Skin of body (tissue), 3 donors: ENCODE measurements at places on chromosomes 12 and 14. TPM values are rescaled to one million over a fixed set of nuclear protein-coding genes. Genes with fewer than 3 reads are reported as not detected.

DNA sequence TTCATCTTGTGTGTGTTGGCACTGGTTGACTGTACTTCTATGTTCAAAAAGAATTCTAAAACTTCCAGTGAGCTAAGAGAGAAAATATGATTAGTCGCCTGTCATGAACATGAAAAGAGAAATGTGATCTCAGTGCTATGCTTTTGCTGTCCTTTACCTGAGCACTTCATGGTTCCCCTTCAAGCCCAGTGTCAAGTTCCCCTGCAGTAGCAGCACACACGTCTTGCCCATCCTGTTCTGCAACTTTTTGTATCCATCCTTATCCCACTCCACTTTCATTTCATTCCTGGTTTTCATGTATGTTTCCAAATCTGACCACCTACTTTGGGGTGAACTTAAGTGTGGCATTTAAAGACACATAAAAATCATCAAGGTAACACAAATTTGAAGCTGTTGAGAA, 848.0 kb upstream of the USP15 start:
- DNase-seq, result no peak

The CIROP gene
- total RNA-seq, result not detected

GRCh38 chr12:120965534-120966091, 12.7 kb upstream of the HNF1A start:
- no peak for DNase-seq

The COPS7A gene
- total RNA-seq, result 24.4 TPM

DNA sequence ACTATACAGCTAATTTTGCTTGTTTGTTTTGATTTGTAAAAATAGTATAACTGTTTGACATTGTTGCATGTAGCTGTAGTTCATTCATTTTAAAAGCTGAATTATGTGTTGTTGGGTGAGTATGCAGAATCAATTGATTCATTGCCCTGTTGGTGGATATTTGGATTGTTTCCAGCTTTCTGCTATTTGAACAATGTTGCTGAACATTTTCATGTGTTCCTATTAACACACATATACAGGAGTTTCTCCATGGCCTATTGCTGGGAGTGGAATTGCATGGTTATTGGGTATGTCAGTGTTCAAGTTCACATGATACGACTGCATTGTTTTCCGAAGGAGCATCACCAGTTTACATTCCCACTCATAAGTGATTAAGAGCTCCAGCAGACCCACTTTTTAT, 75.3 kb downstream of the SRGAP1 start:
- DNase-seq, result no peak

GRCh38 chr14:50312734-50313054, 570 bp downstream of the DMAC2L start:
- no peak for DNase-seq

DNA sequence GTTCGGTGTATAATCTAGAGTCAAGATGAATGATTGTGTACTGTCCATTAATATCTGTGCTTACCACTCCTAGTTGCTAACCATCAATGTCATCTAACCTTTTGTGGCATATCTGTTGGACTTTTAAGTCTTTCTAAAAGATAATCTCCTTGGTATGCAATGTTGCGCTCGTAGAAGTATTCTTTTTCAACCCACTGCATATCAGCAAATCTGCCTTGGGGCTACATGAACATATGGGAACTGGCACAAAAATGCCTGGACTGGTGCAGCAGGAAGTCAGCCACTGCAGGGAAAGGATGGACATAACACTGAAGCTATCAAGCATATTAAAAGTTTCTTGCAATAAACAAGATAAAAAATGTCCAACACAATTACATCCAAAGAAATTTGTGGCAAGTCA, 124.3 kb upstream of the SLC38A4 start:
- DNase-seq, result no peak

- no peak for DNase-seq
Observed at GRCh38 chr12:86837246-86837645, 581.1 kb upstream of the MGAT4C start.

DNA sequence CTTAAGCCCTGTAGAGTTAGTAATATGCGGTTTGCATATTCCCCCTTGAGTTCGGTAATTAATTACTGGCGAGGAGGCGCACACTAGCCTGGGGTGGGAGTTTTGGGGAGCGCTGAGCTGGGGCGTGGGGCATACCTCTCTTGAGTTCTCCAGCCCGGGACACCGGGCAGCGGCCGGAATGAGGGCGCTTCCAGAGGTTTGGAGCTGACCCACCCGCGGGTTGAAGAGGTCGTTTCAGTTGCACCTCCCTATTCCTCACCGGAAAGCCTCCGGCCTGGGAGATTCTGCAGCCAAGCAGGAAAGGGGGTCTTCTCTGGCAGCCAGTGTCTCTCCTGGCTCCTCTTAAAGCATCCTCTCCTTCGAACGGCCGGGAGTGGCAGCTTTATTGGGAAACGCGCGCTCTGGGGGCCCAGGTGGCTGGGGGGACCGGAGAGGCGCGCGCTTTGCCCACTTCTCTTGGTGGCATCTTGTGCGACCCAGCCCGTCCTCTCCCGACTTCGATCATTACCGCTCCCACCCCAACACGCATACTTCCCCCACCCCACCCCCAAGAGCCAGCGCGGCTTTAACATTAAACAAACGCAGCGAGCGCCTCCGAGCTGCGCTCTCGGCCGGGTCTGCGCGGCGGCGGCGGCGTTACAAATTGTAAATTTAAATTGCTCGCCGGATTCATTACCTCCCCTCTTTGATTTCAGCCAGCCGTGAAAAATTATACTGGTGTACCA, 3.9 kb upstream of the LHX5 start:
- no peak for DNase-seq

The STYK1 gene
- 0.39 TPM for total RNA-seq

DNA sequence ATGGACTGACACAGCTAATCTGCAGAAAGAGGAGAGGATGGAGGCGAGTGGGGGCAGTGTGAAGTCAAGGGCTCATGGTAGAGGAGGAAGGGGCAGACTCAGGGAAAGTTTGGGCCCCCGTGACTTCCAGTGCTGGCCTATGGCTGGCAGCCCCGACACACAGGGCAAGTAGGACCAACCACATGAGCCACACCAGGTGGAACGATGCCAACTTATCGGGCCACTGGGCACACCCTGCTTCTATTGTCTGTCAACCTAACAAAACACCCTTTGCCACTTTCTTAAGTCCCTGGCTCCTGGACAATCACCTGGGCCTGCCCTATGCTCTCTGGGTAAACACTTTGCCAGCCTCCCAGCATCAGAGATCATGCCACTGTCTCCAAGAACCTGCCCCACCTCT, 65.2 kb upstream of the PSMC1 start:
- DNase-seq, result no peak

DNA sequence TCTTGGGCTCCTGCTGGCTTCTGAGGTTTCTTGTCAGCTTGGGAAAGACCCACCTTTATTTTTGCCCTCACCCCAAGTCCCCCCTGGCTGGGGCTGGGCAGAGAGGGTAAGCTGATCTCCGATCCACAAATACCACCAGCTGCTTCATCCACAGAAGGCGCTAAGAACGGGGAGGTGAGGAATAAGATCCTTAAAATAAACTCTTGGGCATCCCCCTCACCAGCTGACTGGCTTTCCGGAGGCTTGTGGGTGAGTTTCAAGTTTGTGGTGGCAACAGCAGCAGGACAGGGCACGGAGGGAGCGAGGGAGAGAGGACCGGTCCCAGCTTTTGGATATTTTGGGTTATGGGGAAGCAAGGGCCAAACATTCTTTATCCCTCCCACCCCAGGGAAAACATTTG, 20.8 kb upstream of the HSPB8 start:
- no peak for DNase-seq

The DHRS2 gene
- total RNA-seq, result not detected

The OVCH1 gene
- total RNA-seq, result 0.30 TPM

The SLCO1A2 gene
- not detected for total RNA-seq

DNA sequence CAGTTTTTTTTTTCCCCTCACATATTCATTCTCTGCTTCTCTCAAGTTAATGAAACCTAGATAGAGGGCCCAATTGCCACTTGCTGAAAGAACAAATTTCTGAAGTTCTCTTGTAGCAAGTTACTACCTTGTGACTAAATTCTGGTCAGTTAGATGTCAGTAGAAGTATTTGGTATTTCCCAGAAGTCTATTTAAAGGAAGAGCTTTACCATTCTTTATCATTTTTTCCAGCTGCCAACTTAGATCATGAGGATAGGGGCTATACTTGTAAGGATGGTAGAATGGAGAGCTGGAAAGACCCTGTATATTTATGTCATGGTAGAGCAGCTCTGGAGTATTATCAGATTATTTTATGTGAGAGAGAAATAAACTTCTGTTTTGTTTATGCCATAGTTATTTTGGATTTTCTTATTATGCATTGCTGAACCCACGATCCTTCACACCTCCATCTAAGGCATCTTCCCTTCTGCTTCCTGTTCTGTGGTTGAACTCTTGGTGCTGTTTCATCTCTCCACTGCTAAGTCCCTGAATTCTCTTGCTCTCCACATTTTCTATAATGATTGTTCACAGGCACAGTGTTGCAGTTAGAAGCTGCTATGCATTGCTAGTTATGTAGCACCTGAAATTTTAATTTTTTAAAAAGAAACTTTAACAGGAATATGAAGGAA, 25.9 kb downstream of the FUT8 start:
- DNase-seq, result no peak

- DNase-seq, result no peak
Observed at GRCh38 chr12:76568888-76569551, 9.4 kb upstream of the OSBPL8 start.

DNA sequence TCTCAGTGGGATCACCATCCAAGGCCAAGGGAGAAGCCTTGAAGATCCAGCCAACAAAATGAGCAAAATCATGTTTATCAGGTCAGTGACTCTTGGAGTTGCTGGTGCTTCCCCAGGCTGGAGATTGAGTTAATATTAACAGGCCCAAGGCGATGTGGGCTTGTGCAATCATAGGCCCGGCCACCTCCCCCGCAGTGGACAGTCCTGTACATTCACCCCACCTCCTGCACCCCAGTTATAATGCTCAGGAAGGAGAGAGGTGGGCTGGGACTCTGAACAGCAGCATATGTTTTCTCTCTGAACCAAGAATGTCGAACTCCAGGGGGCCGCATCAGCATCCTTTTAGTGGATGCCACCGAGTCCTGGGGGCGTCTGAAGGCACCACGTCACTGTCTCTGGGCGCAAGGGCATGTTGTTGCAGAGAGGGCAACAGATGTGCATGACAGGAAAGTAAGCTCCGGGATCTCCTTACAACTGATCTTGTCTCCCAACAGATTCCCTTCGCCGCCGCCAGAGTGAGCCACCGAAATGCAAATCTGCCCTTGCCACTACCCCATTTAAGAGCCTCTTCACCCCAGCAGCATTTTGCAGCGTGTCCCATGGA, 32.2 kb upstream of the SERPINA6 start:
- no peak for DNase-seq

DNA sequence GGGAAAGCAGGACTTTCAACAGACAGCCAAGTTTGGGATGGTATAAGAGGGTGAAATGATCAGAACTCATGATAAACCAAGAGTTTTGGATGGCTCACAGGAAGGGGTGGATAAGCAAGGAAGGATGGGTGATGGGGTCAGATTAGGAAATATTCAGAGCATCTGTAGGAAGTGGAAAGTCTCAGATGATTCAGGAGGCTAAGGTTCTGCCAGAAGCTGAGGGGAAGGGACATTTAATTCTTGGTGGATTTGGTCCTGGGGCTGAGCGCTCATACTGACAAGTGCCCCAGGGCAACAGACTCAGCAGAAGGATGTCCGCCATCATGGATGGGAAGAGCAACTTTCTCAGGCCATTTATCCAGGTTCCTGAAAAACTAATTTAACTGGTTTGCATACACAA, 28.4 kb upstream of the BDKRB2 start:
- no peak for DNase-seq

- DNase-seq, result peak; percentile 27
Observed at GRCh38 chr14:53881161-53881871, 75.3 kb downstream of the BMP4 start.

GRCh38 chr12:84075991-84076390, 836.6 kb downstream of the SLC6A15 start:
- DNase-seq, result no peak

GRCh38 chr14:20409226-20409625, 4.1 kb downstream of the TEP1 start:
- no peak for DNase-seq

DNA sequence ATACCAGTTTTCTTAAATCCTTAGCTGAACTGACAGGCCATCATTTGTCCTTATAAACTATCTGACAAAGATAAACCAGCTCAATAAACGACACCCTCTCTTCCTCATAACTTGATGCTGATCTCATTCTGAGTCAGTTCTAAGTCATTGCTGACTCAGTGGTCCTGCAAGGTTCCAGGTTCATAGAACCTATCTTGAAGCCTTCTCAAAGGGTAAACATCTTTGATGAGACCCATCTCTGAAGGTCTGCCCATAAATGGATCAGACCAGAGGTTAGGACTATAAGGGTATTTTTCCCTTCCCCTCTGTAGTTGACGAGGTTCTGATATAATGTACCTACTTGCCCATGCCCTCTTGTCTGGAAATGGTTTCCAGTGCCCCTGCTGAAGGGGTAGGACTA, 11.9 kb downstream of the NAA25 start:
- DNase-seq, result no peak

The LMNTD1 gene
- total RNA-seq, result 1.2 TPM

DNA sequence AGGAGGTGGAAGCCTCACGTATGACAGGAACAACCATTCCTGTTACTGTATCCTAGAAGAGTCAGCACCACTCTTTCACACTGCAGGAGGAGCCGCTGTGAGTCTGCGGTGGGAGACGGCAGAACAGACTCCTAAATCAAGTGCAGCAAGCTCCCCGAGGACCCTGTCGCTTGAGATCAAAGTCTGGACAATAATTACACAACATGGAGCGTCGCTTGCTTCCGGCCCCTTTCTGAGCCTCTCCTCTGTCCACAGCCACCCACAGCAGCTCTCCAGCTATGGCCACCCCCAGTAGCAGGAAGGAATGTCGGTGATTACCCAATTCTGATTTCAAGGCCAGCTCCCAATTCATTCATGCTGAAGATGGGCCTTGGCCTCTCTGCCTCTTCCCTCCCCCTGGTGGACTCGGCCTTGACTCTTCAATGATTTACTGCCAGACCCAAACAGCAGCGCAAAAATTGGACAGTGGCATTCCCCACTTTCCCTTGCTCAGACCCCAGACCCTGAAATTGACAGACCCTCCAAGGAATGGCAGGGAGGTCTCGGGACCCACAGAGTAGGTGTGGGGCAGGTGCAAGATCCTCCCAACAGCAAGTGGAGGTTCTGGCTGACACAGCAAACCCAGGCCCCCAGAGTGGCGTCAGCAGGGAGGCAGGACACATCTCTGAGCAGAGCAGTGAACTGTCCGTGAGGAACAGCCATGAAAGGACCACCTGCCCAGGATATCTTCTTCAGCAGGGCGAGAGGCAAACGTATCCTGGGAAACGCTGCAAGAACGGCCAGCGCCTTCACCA, 272.7 kb upstream of the DIO3 start:
- no peak for DNase-seq

- no peak for DNase-seq
Observed at GRCh38 chr12:120367233-120367923, 1.6 kb downstream of the MSI1 start.

The NXPH4 gene
- 6.6 TPM for total RNA-seq
